CD4-positive, alpha-beta memory T cell (primary cell): ENCODE measurements at places on chromosomes 16 and 17. TPM values are rescaled to one million over a fixed set of nuclear protein-coding genes. Genes with fewer than 3 reads are reported as not detected.

ANKRD40CL gene
- not detected for polyA plus RNA-seq

CEP20 gene
- 42.0 TPM for polyA plus RNA-seq

ODAD4 gene
- 0.11 TPM for polyA plus RNA-seq

PRSS33 gene
- polyA plus RNA-seq = not detected

DNA sequence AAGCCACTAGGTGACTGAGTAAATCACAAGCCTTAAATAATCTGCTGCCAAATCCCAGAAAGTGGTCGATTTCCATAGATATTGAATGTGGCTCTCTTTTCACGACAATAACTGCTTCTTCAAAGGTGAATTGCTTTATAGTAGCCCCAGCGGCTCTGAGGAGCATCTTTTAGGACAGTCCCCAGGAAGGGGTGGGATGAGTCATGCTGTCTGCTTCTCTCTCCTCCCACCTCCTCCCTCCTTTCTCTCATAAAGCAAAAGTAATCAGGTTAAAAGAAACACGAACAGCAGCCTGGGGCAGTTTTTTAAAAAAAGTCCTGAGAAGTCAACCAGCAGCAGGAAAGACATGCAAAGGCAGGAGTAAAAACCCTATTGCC is 1.8 kb downstream of the KIAA0513 start:
- DNase-seq = peak; percentile 62

DNA sequence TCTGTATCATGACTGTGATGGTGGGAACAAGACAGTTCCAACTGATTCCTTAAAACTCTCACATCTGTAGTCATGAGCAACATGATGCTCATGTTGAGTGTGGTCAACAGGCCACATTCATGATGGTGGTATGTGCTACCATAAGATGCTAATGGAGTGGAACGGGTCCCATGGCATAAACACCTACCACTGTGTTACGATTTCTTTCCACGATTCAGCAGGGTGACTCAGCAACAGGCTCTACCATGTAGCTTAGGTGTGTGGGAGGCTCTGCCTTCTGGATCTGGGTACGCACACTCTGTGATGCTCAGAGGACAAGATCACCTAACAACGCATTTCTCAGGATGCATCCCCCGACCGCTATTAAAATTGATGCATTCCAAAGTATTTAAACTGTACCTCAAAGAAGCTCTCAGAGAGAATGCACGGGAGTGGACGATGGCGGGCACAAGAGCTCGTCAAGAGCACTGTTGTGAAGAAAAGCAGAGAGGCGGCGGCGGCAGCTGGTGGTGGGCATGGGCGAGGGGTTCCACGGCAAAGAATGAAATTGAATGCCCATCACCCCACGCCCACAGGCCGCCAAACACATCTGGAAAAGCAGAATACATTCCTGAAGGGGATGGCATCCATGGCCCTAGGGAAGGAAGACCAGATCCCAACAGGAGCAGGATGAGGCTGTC is 133.3 kb downstream of the ZNF778 start:
- peak; percentile 52 for DNase-seq

DNA sequence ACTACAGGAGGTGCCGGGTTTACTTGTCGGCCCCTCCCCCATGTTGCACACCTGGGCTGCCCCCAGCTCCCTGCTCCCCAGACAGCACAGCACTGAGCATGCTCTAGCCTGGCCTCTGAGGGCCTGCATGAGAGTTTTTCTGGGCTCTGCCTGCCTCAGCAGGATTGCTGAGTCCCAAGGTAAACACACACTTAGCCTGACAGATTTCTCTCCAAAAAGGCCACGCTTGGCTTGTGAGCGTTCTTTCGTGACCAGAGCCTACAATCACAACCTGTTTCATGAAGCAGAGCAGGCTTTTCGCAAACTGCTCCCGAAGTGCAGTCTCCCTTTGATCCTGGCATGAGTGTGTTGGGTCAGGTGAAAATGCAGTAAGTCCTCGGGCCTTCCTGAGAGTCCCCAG is 9.8 kb upstream of the CD300E start:
- no peak for DNase-seq

DNA sequence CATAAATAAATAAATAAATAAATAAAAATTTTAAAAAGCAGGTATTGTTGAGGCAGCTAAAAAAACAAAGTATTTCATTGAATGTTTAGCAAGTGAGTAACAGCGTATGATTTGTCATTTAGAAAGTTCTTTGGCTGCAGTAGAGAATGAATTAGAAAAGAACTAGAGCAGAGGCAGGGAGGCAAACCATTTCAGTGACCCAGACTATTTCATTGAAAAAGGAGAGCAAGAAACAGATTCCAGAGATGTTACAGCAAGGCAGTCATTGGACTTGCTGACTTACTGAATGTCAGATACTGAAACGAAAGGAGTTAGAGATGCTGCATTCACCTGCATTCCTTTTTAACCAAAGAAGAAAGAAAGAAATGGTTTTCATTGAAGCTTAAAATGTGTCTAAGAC is 105.5 kb upstream of the HLF start:
- DNase-seq = no peak

GRCh38 chr17:34182036-34182803 is 72.9 kb upstream of the CCL2 start:
- no peak for DNase-seq

DNA sequence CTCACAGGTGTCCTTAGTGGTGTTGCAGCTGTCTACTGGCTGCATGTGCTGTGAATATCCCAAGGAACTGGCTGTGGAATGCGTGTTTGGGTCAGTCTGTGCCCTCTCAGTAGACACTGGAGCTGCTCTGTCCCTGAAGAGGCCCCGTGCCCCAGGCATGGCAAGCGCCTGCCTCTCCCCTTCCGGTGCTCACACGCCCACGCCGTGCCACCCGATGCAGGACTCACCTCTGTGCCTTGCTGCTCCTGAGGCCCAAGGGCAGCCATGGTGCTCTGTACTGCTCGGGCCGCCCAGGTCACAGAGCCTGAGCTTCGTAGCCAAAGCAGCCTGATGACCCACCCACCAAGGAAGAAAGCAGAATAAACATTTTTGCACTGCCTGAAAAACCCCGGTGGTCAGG is 10.0 kb downstream of the RGS11 start:
- no peak for DNase-seq

- no peak for DNase-seq
Observed at GRCh38 chr16:11219178-11219577, 36.8 kb downstream of the SOCS1 start.

DNA sequence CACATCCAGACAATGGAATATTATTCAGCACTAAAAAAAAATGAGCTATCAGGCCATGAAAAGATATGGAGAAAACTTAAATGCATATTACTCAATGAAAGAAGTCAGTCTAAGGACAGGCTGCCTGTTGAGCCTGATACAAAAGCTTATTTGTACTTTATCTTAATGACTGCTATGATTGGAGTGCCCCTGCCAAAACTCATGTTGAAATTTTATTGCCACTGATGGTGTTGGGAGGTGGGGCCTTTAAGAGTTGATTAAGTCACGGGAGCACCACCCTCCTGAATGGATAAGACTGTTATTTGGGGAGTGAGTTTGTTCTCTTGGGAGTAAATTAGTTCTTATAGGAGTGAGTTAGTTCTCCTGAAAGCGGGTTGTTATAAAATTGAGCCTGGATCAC is 9.9 kb downstream of the C17orf67 start:
- no peak for DNase-seq

GRCh38 chr17:39791111-39791992 is 53.6 kb downstream of the GRB7 start:
- DNase-seq = peak; percentile 56

- no peak for DNase-seq
Observed at GRCh38 chr17:10117581-10118001, 80.8 kb downstream of the GAS7 start.

DNA sequence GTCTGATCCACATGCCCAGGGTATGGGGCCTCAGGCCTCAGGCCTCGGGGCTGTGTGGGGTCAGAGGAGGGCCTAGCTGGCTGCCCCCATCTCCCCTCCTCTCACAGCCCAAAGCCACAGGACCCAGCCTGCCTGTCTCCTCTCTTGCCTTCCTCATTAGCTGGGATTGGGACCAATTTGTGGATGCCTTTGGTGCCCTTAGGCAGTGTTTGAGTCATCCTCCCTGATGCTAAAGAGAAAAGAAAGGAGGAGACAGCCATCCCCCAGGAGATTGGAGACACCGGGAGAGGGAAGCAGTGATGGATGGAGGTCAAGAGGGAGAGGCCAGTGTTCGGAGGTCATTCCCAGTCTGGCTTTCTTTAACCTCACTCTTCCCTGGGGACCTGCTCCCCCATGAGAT is 23.3 kb upstream of the NOG start:
- DNase-seq = no peak

DNA sequence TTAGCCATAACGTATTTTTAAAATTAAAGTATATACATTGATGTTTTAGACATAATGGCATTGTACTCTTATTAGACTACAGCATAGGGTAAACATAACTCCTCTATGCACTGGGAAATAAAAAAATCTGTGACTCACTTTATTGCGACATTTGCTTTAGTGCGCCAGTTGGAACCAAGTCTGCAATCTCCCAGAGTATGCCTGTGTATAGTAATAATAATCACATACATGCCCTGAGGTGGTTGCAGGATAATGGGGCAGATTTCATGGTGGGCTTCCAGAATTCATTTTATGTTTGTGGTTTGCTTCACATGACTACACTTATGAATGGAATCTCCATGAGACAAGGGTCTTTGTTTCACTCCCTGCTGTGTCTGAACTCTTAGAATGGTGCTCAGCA is 66.9 kb upstream of the N4BP1 start:
- no peak for DNase-seq

- DNase-seq = no peak
Observed at GRCh38 chr16:8686879-8687278, 12.5 kb downstream of the ABAT start.

DNA sequence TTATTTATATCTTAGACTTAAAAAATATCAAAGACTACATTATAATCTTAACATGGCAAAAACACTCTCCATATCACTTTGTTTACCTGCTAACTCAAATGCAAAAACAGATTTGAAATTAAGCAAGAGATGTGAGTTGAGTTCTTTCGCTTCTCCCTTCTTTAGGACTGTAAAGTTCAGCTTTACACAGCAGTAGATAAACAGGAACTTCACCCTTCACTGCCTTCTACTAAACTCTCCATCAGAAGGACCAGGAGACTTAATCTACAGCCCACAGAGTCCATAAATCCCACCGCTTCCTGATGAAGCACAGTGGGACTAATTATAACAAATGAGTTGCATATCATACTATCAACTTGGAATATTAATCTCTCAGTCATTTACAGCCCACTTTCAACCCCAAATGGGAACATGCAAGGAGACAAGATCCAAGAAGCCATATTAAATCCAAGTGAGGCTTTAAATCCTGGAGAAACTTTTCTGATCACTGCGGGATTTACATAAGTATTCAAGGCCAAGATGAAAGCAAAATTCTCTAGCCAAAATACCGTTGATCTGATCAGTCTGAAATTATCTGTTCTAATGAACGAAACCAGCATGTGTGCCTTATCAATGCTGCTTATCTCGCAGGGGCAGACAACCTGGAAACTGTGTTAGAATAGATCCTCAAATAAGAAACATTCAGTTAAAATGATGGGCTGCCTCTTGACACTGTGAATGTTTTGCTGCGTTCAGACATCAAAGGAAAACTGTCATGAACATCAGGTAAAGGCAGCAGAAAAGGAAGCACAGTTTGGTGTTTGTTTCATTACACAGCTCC is 1.6 kb downstream of the AMFR start:
- peak; percentile 17 for DNase-seq

DNA sequence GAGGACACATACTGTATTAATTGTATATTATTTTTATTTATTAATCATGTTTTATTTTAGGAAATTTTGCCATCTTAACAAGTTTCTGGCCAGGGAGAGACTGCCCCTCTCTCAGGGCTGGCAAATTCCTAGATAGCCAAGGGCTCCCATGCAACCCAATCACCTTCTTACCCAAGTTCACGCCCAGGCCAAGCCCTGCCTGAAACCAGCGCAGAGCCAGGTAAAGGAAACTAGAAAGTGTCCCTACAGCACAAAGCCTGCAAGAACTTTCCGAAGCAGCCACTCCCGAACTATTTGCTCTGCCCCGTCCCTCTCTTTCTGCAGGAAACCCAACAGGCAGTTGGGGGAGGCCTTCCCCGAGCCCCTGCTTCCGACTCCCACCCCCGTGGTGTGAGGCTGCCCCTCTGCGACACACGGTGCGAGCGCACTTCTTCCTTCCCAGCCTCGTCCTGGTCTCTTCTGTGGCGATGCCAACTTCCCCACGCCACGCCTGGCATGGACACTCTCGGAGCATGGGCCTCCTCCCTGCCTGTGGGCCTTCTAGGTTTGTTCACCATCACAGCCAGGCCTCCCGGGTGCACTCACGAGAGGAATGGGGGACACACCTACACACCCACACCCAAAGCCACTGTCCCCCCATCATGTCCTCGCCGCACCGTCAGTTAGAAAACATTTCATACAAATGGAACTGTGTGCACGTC is 100.4 kb downstream of the ZNF778 start:
- DNase-seq = peak; percentile 24

DNA sequence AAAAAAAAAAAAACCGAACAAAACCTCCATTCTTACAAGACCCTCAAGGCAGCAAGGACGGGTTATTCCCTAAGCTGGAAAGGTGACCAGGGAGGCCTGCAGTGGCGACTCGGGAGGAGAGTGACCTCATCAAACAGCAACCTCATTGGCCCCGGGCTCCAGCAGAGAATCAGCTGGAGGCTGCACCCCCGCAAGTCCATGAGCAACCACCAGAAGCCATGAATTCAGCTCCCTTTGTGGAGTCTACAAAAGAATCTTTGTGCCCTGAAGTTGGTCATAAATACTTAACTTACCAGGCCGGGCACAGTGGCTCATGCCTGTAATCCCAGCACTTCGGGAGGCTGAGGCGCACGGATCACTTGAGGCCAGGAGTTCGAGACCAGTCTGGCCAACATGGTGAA is 80.9 kb upstream of the CREBBP start:
- DNase-seq = no peak

DNA sequence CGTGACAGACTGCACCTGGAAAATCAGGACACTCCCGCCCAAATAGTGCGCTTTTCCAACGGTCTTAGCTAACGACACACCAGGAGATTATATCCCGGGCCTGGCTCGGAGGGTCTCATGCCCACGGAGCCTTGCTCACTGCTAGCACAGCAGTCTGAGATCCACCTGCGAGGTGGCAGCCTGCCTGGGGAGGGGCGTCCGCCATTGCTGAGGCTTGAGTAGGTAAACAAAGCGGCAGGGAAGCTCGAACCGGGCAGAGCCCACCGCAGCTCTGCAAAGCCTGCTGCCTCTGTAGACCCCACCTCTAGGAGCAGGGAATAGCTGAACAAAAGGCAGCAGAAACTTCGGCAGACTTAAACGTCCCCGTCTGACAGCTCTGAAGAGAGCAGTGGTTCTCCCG is 5.1 kb downstream of the GALNS start:
- DNase-seq = no peak

- no peak for DNase-seq
Observed at GRCh38 chr17:3944485-3945388, 19.5 kb downstream of the ATP2A3 start.

DNA sequence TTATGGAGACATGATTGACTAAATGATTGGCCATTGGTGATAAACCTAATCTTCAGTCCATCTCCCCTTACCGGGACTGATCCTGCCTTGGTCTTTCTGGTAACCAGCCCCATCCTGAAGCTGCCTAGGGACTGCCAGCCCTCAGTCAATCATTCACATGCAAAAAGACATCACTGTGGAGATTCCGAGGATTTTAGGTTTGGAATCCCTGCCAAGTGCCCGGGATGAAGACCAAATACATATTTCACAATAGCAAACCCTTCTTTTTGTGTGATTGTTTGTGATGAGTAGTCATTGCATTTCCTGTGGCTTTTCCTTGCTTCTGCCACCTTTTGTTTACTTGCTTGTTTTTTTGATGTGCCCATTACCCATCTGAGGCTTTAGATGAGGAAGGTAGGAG is 44.0 kb downstream of the EPN2 start:
- no peak for DNase-seq

GRCh38 chr17:44011876-44012275 is 2.9 kb downstream of the TMEM101 start:
- DNase-seq = no peak

- DNase-seq = no peak
Observed at GRCh38 chr16:35750157-35750689, 2290.8 kb downstream of the TP53TG3F start.
